Calu3 (cell line): ENCODE measurements at places on chromosomes 7 and 10. TPM values are rescaled to one million over a fixed set of nuclear protein-coding genes. Genes with fewer than 3 reads are reported as not detected.

GRCh38 chr7:50368366-50368765, 63.9 kb downstream of the IKZF1 start:
- DNase-seq, result no peak

DNA sequence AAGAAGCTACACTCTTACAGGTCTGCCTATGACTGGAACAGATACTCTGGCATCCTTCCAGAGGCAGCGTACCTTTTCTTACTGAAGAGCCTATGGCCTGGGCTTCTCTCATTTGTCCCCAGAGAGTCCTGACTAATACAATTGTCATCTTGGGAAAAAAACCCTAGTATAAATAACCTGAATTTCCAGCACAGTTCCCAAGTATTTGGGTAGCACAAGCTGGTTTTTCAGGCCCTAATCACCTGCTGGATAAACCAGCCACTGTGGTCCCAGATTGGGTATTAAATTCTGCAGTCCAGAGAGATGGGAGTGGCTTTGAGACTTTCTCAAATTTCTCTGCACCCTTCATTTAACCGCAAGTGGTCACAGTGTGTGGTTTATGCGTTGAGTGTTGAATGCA, 186.8 kb upstream of the NEBL start:
- no peak for DNase-seq

DNA sequence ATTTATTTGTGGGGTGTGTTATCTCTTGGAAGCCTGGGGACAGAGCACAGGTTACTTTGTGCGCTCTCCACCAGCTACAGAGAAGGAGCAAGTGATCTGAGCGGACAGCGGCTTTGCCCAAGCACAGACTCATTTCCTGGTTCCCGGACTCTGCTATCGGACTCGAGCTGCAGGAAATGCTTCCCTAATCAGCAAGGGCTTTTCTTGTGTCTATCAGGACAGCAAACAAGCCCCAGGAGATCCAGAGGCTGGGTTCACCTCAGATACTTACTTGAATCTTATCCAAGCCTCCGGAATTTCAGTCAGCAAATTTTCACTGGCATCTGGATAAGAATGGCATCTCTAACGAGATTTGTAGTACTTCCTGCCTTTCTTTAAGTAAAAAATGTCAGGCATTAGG, 27.8 kb downstream of the MRC1 start:
- DNase-seq, result peak; percentile 25

- no peak for DNase-seq
Observed at GRCh38 chr7:105682341-105683060, 101.2 kb upstream of the EFCAB10 start.

The AKR1C4 gene
- total RNA-seq, result 0.40 and 0.76 TPM in 2 replicates

GRCh38 chr10:96655461-96656197, 64.7 kb downstream of the PIK3AP1 start:
- DNase-seq, result no peak

DNA sequence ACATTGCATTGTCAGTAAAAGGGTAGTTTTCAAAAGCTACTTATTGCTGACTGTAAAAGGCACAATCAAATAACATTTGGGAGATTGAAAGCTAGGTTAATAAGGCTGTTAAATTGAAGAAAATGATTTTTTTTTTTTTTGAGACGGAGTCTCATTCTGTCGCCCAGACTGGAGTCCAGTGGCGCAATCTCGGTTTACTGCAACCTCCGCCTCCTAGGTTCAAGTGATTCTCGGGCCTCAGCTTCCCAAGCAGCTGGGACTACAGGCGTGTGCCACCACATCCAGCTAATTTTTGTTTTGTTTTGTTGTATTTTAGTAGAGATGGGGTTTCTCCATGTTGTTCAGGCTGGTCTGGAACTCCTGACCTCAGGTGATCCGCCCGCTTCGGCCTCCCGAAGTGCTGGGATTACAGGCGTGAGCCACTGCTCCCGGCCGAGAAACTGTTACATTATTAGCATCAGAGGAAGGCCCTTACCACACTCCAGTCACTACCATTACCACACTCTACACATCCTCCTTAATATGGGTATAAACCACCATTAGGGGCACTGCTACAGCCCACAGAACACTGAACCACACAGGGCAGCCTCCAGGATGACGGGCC, 1.0 kb downstream of the CYP51A1 start:
- peak; percentile 1 for DNase-seq

DNA sequence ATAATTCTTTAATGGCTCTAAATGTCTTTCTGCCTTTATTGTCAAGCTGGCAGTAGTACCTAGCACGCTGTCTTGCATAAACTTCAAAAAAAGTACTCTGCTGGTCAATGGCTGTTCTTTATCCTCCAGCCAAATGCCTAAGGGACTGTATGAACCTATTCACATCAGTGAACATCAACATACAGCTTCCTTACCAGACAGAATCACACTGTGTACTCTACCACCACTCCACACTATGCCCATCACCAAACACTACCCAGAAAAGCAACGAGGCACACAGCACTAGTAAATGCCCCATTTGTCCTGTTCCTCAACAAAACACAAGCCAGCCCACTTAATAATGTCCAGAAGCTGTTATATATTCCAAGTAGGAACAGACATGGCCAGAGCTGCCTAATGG, 127.5 kb downstream of the SGMS1 start:
- no peak for DNase-seq

DNA sequence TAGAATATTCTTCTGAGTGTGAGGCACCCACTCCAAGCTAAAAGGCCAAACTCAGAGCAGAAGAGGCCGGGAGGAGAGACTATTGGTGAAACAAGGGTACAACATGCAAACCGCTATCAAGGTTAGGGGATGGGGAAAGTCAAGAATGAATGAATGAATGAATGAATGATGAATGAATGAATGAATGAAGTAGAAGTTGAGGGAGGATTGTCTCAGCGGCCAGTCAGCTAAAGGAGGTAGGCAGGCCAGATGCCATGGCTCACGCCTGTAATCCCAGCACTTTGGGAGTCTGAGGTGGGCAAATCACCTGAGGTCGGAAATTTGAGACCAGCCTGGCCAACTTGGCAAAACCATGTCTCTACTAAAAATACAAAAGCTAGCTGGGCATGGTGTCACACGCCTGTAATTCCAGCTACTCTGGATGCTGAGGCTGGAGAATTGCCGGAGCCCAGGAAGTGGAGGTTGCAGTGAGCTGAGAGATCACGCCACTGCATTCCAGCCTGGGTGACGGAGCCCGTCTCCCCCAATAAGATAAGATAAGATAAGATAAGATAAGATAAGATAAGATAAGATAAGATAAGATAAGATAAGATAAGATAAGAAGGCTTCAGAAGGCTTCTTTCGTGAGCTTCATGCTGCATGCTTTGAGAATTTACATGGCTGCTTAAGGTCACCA, 250.8 kb downstream of the CCDC3 start:
- DNase-seq, result peak; percentile 46

GRCh38 chr7:129468087-129468486, 33.9 kb downstream of the STRIP2 start:
- DNase-seq, result no peak

DNA sequence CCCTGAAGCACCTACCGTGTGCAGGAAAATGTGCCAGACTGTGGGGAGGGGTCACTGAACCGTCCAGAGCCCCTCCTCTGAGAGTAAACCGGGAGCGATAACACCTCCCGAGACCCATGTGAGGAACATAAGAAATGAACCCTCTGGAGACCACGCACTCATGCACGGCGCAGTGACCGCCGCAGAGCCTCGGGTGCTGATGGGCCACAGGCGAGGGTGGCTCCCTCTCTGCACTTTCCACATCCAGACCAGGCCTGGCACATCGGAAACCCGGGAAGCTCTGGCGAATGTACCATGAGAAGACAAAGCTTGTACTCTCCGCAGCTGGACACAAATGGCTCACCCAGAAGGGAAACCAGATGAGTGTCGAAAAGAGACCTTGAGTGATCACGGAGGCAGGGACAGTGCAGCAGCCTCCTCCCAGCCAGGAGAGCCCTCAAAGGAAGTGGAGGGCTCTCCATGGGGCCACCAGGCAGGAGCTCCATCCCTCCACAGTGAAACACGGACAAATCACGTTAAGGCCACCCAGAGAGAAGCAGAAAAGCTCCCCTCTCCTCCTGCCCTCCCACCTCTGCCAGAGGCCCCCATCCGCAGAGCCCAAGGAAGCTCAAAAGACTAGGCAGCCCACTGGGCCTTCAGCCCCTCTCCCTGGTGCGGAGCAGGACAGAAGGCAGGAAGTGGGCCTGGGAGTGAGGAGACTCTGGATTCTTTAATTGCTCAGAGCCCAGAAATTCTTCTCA, 178.1 kb upstream of the PPP2R2D start:
- DNase-seq, result no peak

DNA sequence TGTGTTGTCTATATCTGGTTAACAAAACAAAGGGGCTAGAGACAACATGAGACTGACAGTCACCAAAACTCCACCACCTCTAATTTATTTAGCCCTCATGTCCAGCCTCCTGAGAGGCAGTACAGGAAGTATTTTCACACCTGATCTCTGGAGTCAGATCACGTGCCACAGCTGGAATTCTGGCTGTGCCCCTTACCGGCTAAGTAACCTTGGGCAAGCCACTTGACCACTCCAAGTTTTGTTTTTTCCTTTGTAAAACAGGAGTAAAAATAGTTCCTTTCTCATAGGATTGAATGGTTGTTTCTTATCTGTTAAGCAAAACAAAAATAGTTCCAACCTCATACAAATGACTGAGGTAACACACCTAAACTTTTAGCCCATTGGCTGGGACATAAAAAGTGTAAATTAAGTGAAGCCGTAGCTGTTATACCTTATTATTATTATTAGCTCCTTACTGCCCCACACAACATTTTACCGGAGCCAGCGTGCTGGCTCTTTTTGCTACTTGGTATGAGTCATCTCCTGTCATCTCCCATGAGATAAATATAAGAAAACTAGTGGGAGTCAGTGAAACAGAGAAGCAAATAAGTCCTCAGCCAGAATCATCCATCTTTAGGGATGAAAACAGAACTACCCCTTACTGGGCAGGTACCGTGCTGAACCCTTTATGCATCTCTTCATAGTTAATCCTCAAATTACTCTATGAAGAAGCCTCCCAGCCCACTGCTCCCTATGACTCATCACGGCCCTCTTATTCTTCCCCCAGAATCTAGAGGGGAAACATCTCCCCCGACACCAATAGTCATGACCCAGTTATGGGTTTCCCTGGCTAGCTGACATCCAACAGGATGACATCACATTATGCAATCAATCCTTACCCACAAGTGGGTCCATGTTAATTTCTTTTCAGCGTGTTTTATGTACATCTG, 44.9 kb downstream of the PPP1R3C start:
- DNase-seq, result no peak

GRCh38 chr7:28423918-28424514, 11.7 kb downstream of the CREB5 start:
- no peak for DNase-seq

DNA sequence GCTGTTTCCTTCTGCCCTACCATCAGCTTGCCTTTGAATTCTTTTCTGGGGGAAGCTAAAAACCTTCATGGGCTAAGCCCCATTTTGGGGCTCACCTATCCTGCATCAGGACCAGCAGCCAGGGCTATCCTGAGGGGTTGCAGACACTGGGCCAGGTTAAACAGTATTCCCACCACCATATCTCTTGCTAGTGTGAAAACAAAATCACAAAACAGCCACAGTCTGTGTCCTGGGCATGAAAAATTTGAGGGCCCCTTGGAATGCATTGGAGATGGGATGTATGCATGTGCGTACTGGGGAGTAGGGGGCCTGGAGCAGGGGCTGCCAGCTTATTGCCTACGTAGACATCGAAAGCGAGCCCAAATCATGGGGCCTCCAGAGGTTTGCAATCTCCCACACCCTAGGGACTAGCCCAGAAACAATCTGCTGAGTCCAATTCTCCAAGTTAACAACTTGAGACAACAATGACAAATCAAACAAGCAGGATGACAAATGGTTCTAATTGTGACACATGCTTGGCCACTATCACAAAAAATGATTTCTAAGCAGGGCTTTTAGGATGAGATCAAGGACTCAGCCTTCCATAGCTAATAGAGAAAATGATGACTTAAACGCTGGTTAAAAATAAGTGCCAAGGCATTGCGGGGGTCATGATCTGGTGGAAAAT, 557.1 kb downstream of the KCNMA1 start:
- no peak for DNase-seq

DNA sequence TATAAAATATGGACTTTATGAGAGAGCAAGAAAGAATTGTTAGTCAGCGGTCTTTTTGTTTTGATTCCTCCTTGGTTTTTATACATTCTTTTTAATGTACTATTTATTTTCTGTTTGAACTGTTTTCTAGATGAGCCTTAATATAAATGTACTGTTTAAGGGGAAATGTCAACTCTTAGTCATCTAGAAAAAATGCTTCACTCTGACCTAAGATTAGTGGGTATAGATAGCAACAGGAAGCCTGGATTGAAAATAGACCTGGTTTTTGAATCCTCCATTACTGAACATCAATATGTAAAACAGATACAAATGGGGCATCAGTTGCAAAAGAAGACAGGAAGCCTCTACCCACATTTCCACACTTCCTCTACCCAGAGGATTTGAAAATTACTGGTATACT, 87.8 kb downstream of the CHRM2 start:
- no peak for DNase-seq

GRCh38 chr7:131642429-131642828, 86.0 kb upstream of the PODXL start:
- DNase-seq, result no peak

The NANOS1 gene
- total RNA-seq, result 4.6 and 6.8 TPM in 2 replicates

GRCh38 chr10:113067501-113067900, 117.5 kb downstream of the TCF7L2 start:
- DNase-seq, result no peak

DNA sequence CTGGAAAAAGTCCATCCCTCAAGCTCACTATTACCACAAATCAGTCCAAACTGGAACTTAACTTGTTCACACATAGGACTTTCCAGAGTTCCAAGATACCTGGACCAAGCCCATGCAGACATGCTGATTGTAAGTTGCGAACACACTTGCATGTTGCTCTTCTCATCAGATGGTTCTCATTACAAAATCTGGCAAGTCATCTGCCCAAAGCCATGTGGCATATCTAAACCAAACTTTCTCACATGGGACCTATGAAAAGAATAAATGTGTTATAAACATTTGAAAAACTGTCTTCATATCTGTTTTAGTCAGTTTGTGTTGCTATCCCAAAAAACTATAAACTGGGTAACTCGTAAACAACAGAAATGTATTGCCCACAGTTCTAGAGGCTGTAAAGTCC, 58.8 kb upstream of the MKLN1 start:
- DNase-seq, result no peak

The DGKI gene
- not detected in 2 replicates for total RNA-seq

The MTERF1 gene
- total RNA-seq, result 11.5 and 15.8 TPM in 2 replicates

DNA sequence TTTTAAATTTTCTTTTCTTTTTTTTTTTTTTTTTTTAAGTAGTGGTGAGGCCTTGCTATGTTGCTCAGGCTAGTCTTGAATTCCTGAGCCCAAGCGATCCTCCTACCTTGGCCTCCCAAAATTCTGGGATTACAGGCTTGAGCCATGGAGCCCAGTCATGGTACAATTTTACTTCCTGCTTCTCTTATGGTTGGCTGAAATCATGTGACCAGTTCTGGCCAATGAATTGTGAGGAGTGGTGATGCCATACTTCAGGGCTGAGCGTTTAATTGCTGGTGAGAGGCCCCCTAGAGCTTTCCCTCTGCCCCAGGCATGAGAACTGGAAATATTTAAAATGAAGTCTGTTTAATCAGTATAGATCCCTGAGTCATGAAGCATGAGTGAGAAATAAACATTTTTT, 22.2 kb upstream of the BAIAP2L1 start:
- DNase-seq, result no peak

- no peak for DNase-seq
Observed at GRCh38 chr10:1581189-1581588, 156.1 kb downstream of the ADARB2 start.
